ENCODE measurements at places on chromosomes 3 and 15.

DNA sequence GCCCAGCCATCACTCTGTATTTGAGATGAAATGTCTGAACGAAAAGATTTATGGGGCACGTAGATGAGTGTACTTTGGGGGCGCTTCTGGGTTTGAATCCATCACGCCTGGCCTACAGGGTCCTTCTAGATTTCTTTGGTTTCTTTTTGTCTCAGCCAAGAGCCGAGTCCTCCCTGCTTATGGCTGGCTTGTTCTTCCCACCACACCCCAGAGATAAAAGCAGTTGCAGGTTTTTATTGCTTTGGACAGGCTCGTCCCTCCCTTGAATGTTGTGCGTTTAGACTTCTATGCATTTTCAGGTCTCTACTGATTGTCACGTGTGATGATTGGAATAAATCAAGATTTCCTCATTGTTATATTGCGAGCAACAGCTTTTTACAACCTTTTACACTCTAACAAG lies 104.8 kb upstream of the CHRNA7 start:
- no peak for ATAC-seq
- no peak overlapping the region for H3K27ac ChIP-seq
- H3K4me3 ChIP-seq: no peak overlapping the region
- no peaks in the 10 kb centered on the region for H3K4me1 ChIP-seq
- no peaks in the 10 kb centered on the region for H3K27me3 ChIP-seq
- no peaks in the 10 kb centered on the region for H3K36me3 ChIP-seq

- H3K27ac ChIP-seq: no peak overlapping the region
- H3K36me3 ChIP-seq: no peaks in the 10 kb centered on the region
- peaks cover 14% of the 10 kb centered on the region for H3K27me3 ChIP-seq
- H3K4me1 ChIP-seq: no peaks in the 10 kb centered on the region
Measured at GRCh38 chr3:17979911-17980310, 237.5 kb upstream of the TBC1D5 start.

DNA sequence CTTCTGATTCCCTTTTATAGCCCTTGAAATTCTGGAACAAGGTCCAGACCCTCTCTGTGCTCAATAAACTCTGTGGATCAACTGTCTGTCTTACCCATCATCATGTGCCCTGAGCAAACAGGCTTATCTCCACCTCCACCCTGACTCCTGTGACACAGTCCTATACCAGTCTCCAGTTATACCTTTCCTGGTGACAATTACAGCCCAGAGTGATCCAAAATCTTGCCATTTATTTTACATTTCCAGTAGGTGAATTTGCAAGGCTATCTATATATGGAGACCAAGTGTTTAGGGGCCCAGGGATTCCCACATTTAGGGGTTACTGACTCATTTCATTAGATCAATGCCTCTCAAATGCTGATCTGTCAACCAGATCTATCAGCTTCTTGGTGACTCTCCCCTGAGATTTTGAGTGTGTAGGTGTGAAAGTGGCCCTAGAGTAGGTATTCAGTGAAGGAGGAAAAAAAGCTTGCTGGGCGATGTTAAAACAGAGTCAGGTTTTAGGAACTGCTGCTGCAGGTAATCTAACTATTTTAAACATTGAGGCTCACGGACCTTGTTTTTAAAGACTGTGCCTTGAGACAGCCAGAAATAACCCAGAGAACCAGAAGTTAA lies 229.6 kb upstream of the WNT5A start:
- H3K36me3 ChIP-seq: no peaks in the 10 kb centered on the region
- H3K27me3 ChIP-seq: no peaks in the 10 kb centered on the region
- no peak for ATAC-seq
- H3K4me1 ChIP-seq: no peaks in the 10 kb centered on the region

DNA sequence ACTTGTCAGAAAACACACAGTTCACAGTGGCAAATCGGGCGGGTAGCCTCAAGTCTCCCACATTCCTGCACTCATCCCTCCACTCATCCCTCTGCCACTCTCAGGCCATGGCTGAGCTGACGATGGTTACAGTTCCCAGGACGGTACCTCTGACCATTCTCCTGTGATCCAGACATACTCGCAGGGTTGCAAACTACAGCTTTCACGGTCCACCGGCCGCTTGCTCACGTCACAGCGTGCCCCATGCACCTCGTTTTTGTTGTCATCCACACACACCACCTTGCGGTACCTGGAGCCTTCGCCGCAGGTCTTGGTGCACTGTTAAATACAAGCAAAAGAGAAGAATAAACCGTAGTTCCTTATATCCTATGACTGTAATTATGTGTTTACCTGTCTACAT lies 137.1 kb downstream of the ADAMTS9 start:
- H3K4me3 ChIP-seq: no peak overlapping the region
- no peaks in the 10 kb centered on the region for H3K36me3 ChIP-seq
- H3K27me3 ChIP-seq: peaks cover 7% of the 10 kb centered on the region
- no peaks in the 10 kb centered on the region for H3K4me1 ChIP-seq
- no peak overlapping the region for H3K27ac ChIP-seq

- H3K4me1 ChIP-seq: peaks cover 41% of the 10 kb centered on the region
- H3K36me3 ChIP-seq: no peaks in the 10 kb centered on the region
- no peak overlapping the region for H3K4me3 ChIP-seq
- H3K27me3 ChIP-seq: peaks cover 29% of the 10 kb centered on the region
Measured at GRCh38 chr15:75731248-75732151, 18.9 kb upstream of the CSPG4 start.

GRCh38 chr15:51580385-51580784 lies 42.2 kb downstream of the DMXL2 start:
- no peak overlapping the region for H3K27ac ChIP-seq
- no peaks in the 10 kb centered on the region for H3K36me3 ChIP-seq
- H3K4me1 ChIP-seq: no peaks in the 10 kb centered on the region
- H3K27me3 ChIP-seq: no peaks in the 10 kb centered on the region
- ATAC-seq: no peak

- H3K27me3 ChIP-seq: peaks cover 85% of the 10 kb centered on the region
- no peak for ATAC-seq
- H3K36me3 ChIP-seq: no peaks in the 10 kb centered on the region
- no peaks in the 10 kb centered on the region for H3K4me1 ChIP-seq
- no peak overlapping the region for H3K27ac ChIP-seq
- no peak overlapping the region for H3K4me3 ChIP-seq
Measured at GRCh38 chr3:50534681-50535330, 31.4 kb upstream of the CACNA2D2 start.

GRCh38 chr3:126459111-126459762 lies 16.5 kb downstream of the ZXDC start:
- ATAC-seq: no peak
- H3K27me3 ChIP-seq: no peaks in the 10 kb centered on the region
- H3K4me3 ChIP-seq: no peak overlapping the region
- peaks cover 8% of the 10 kb centered on the region for H3K4me1 ChIP-seq
- H3K27ac ChIP-seq: no peak overlapping the region

DNA sequence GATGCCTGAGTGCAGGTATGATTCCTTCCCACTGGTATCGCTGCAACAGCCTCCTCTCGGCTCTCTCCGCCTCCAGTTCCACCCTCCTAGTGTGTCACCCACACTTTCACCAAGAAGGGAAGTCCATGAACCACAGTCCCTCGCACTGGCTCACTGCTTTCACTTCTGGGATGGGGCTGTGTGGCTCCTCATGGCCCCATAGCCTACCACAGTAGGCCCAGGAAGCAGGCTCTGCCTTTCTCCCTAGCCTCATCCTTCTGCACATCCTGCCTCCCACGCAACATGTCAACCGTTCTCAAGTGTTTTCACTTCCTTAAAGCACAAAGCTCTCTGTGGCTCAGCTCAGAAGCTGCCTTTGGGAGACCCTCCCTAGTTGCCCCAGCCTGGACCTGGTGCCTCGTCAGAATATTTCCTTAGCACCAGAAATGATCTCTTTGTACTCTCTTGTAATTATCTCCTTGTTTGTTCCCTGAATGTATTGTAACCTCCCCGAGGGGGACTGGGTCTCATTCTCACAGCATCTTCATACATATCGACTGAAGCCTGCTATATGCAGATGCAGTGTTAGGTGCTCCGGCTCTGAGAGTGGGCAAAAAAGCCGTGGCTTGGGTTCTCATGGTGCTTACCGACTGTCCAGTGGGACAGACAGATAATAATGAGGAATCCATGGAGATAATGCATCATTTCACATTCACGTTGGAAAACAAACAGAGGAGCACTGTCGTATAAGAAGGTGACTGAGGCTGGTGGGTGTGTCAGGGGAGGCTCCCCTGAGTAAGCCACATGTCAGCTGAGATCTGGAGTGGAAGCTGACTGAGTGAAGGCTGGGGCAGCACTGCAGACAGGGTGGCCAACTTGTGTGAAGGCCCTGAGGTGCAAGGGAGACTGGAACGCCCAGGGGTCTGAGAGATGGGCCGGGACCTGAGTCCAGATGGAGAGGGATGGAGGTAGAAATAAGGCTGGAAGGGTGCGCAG lies 107.1 kb downstream of the DGKG start:
- no peaks in the 10 kb centered on the region for H3K27me3 ChIP-seq
- H3K36me3 ChIP-seq: peaks cover 8% of the 10 kb centered on the region
- peaks cover 54% of the 10 kb centered on the region for H3K4me1 ChIP-seq
- peak overlapping the region; percentile 73 for H3K4me3 ChIP-seq
- H3K27ac ChIP-seq: peak overlapping the region; percentile 71

DNA sequence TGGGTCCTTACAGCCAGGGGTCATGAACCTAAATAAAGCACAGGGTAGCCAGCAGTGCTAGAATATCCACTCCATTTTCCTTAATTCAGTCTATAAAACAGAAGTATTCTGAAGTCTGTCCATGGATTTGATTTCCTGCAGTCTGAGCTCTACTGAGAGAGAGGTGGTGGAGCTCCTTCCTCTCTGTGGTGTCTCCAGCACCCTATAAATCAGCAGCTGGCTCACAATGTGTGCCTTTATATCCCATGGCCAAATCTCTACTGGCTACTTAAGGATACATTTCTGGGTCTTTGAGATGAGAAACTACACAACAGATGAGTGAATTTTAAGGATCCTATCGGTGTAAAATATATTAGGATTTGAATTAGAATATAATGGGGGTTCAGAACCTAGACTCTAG lies 339.9 kb upstream of the RBMS3 start:
- H3K27ac ChIP-seq: no peak overlapping the region
- no peaks in the 10 kb centered on the region for H3K27me3 ChIP-seq
- ATAC-seq: no peak
- H3K4me3 ChIP-seq: no peak overlapping the region
- H3K4me1 ChIP-seq: peaks cover 10% of the 10 kb centered on the region

- H3K36me3 ChIP-seq: no peaks in the 10 kb centered on the region
- no peaks in the 10 kb centered on the region for H3K4me1 ChIP-seq
- H3K27me3 ChIP-seq: no peaks in the 10 kb centered on the region
- H3K4me3 ChIP-seq: no peak overlapping the region
- no peak overlapping the region for H3K27ac ChIP-seq
- ATAC-seq: no peak
Measured at GRCh38 chr15:87349181-87349580, 907.4 kb downstream of the NTRK3 start.

DNA sequence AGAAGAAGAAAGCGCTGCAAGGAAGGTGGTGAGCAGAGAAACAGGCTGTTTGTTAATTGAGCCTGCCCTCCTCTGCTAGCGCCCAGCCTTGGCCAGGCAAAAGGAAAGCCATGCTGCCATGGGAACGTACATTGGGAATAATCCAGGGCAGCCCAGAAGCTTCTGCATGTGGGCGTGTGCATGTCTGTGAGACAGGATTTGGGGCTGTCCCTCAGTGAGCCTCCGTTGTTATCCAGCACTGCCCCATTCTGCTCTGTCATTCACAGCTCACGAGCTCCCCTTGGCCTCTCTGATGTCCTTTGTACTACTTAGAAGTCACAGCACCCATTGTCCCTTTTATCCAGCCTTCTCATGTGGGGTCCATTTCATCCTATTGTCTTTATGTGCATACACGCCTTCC lies 239.1 kb upstream of the ROPN1 start:
- no peak for ATAC-seq
- H3K4me3 ChIP-seq: no peak overlapping the region
- H3K4me1 ChIP-seq: no peaks in the 10 kb centered on the region
- no peak overlapping the region for H3K27ac ChIP-seq

- H3K27ac ChIP-seq: no peak overlapping the region
- no peaks in the 10 kb centered on the region for H3K27me3 ChIP-seq
- H3K4me3 ChIP-seq: no peak overlapping the region
- no peaks in the 10 kb centered on the region for H3K4me1 ChIP-seq
- H3K36me3 ChIP-seq: no peaks in the 10 kb centered on the region
Measured at GRCh38 chr15:93855181-93855826, 376.1 kb upstream of the MCTP2 start.
